Cortex of kidney (tissue), 1 donor: ENCODE measurements at places on chromosomes 6 and 20.

DNA sequence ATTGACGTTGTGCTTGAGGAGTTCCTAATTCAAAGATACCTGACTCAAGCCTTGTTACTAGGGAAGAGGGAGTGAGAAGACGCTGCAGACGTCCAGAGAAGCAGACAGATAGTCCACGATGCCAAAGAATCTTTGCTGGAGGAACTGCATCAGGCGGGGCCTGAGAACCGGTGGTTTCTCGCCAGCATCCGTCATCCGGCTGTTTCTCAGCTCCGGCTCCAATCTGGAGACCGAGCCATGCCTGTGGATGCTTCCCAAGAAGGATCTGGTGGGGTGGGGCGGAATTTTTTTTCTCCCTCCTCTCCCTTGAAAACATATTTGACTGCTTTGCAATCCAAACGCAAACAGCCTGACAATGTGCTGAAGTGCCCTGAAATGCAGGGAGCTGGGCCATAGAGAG, 125.8 kb upstream of the SRSF6 start:
- no peak for DNase-seq

GRCh38 chr20:17858450-17859001, 110.1 kb downstream of the SNX5 start:
- no peak for DNase-seq

GRCh38 chr6:4253604-4254231, 118.3 kb upstream of the ECI2 start:
- DNase-seq = no peak

DNA sequence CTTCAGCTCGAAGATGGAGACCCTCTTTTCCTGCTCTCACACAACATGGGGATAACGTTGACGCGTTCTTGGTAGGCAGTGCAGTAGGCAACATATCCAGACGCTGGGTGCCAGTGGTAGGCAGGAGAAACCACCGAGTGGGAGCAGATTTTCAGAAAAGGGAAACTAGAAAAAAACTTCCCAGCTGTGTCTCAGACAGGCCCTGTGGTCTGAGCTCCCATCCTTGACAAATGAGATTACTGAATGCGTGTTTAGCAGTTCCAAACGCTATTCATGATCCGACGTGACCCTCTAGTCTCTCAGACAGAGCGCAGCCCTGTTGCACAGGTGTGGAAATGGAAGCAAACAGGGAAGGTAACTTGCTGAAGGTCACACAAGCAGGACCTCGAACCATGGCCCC, 83.9 kb upstream of the DUSP22 start:
- no peak for DNase-seq

DNA sequence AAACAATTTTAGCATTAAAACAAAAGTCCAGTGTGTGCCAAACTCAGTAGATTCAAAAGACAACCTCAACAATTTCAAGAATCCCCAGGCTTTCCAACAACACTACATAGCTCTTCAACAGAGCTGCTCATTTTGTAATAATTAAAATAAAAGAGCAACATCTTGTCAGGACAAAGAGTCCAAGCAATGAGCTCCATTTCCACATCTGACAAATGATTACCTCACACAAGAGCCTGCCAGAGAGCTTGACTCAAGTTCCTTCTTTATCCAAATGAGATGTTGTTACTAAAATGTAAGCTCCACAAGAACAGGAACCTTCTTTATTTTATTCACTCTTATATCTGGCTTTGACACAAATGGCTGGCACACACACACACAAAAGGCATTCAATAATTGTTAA, 449.8 kb downstream of the HACE1 start:
- no peak for DNase-seq

- DNase-seq = no peak
These were observed 93.8 kb upstream of the CD93 start for GRCh38 chr20:23179766-23180403.

- no peak for DNase-seq
These were observed 180.0 kb downstream of the TMEM242 start for GRCh38 chr6:157143171-157143889.

DNA sequence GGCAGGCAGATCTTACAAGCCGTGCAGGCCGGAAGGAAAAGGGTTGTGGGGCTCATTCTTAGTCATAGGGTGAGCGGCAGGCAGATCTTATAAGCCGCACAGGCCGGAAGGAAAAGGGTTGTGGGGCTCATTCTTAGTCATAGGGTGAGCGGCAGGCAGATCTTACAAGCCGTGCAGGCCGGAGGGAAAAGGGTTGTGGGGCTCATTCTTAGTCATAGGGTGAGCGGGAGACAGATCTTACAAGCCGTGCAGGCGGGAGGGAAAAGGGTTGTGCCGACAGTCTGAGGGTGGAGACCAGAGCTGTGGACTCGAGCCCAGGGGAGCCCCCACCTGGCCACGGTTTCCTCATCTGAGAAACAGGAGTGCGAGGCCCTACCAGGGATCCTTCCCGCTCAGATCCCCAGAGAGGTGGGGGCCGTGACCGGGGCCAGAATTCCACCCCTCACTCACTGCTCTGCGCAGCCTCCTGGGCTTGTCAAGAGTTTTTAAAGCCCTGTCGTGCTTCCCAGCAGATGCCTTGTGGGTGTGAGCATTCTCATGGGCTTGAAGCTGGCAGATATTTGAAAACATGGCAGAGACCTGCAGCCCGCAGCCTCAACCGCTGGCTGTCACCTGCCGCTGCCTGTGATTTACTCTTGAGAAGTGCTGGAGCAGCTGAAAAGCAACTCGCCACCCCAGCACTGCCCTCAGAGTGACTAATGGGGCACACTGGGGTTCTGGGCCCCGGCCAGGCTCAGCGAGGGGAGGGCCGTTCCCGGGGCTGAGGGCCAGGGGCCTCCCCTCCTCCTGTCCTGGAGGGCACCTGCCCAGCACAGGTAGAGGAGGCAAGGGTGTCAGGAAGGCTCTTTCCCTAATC, 31.9 kb downstream of the NTSR1 start:
- no peak for DNase-seq

GRCh38 chr6:169849396-169849795, 98.0 kb downstream of the ERMARD start:
- no peak for DNase-seq

GRCh38 chr6:103750603-103751002, 1109.1 kb downstream of the HACE1 start:
- no peak for DNase-seq

- no peak for DNase-seq
These were observed 68.5 kb downstream of the ECT2L start for GRCh38 chr6:138864343-138864890.

GRCh38 chr20:3653921-3654320, 9.3 kb downstream of the GFRA4 start:
- DNase-seq = no peak

DNA sequence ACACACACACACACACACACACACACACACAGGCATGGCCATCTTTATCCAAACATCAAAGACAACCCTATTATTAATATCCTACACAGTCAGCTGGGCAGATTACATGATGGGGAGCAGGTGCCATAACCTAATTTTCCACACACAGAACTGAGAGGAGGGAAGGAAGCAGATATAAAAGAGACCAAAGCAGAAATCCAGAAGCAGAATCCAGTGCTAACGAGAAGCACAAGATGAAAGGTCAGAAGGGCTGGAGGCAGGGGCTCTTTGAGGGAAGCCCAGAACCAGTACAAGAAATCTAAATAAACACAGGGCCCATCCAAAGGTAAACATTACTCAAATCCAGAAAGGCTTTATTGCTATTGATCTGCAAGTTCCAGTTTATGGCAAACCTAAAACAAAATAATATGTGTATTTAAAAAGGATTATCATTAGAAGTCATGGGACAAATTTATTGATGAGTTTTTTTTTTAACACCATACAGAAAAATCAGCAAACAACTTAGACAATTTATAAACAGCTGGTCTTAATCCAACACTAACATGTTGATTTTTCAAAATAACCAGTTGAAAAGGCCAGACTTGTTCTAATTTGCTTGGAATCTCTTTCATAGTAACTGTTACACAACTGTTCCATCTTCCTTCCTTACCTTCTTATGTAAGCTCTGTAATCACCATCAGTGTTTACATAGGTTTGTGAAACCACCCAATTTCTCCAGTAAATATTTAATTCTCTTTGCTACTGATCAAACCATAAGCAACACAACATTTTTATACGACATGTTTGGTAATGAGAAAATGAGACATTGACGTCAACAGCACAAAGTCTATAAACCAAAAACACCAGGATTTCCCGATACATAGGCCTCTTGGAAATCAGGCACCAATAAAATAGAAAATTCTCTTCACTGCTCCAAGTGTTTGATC, 34.2 kb downstream of the SLC23A2 start:
- DNase-seq = no peak

DNA sequence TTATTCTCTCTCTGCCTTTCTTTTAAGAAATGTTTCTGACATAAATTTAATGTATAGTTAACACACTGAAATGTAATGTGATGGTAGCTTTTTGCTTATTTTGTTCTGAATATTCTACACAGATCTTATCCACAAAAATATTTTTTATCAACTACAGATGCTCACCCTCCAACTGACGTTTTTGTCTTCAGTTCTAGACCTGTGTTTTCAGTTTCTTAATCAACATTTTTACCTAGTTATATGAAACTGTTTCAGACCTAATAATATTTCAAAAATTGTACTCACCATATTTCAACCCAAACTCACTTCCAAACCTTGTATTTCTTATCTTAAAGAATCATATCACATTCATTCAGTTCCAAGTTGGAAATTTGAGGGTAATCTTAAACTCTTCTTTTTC, 452.8 kb downstream of the RFPL4B start:
- DNase-seq = no peak

- DNase-seq = no peak
These were observed 188.3 kb upstream of the AGPAT4 start for GRCh38 chr6:161462148-161462547.

- no peak for DNase-seq
These were observed 10.4 kb upstream of the VNN2 start for GRCh38 chr6:132768051-132768517.

GRCh38 chr6:7300926-7301325, 12.1 kb downstream of the SSR1 start:
- DNase-seq = no peak

- no peak for DNase-seq
These were observed 397.8 kb downstream of the LAMA2 start for GRCh38 chr6:129280749-129281148.

- DNase-seq = no peak
These were observed 74.0 kb upstream of the EYA2 start for GRCh38 chr20:46820682-46821081.

- DNase-seq = no peak
These were observed 60.5 kb downstream of the DST start for GRCh38 chr6:56582236-56582635.

GRCh38 chr20:38735172-38735571, 10.9 kb downstream of the SLC32A1 start:
- no peak for DNase-seq

GRCh38 chr6:83221889-83222479, 28.8 kb downstream of the RWDD2A start:
- no peak for DNase-seq
